Activated CD4-positive, alpha-beta T cell treated with anti-CD3 and anti-CD28 coated beads, Interleukin-2, amount 10 ng/mL, durations not matched to agents 24 days and 14 days (primary cell): ENCODE measurements at places on chromosomes 7 and 10. TPM values are rescaled to one million over a fixed set of nuclear protein-coding genes. Genes with fewer than 3 reads are reported as not detected.
A peak's percentile ranks its signal among the peaks of the same experiment; 100 is the strongest.

Gene MNX1
- total RNA-seq = not detected in 2 replicates

Gene SDK1
- 0.14 and 0.16 TPM in 2 replicates for total RNA-seq

Gene ECD
- 38.5 and 40.7 TPM in 2 replicates for total RNA-seq

Gene CHAT
- 0.24 TPM in 1 of 2 replicates, not detected in the other for total RNA-seq

Gene HABP2
- total RNA-seq = not detected in 2 replicates

Gene GBX1
- not detected in 2 replicates for total RNA-seq

- H3K27ac ChIP-seq = no peak overlapping the region
- no peak overlapping the region for H3K4me3 ChIP-seq
- no peaks in the 10 kb centered on the region for H3K4me1 ChIP-seq
These were observed 261.2 kb upstream of the SEMA3A start for GRCh38 chr7:84455788-84456187.

- no peak overlapping the region for H3K27ac ChIP-seq
- peaks cover 20% of the 10 kb centered on the region for H3K27me3 ChIP-seq
- no peak overlapping the region for H3K4me3 ChIP-seq
- H3K4me1 ChIP-seq = no peaks in the 10 kb centered on the region
These were observed 72.8 kb downstream of the TBXAS1 start for GRCh38 chr7:139901901-139902300.

GRCh38 chr7:115116773-115117715, 195.2 kb downstream of the MDFIC start:
- no peak overlapping the region for H3K27ac ChIP-seq
- no peak for DNase-seq
- H3K27me3 ChIP-seq = peaks cover 10% of the 10 kb centered on the region

GRCh38 chr7:41698726-41699125, 4.2 kb downstream of the INHBA start:
- H3K27me3 ChIP-seq = peaks cover 52% of the 10 kb centered on the region
- H3K27ac ChIP-seq = no peak overlapping the region
- H3K36me3 ChIP-seq = no peaks in the 10 kb centered on the region
- no peak overlapping the region for H3K4me3 ChIP-seq

- H3K27ac ChIP-seq = no peak overlapping the region
- no peaks in the 10 kb centered on the region for H3K27me3 ChIP-seq
- DNase-seq = no peak
These were observed 397.9 kb downstream of the INHBA start for GRCh38 chr7:41305001-41305400.

GRCh38 chr10:9188022-9188810, 1133.7 kb downstream of the GATA3 start:
- H3K36me3 ChIP-seq = no peaks in the 10 kb centered on the region
- DNase-seq = no peak
- peaks cover 8% of the 10 kb centered on the region for H3K27me3 ChIP-seq
- H3K4me1 ChIP-seq = no peaks in the 10 kb centered on the region
- H3K27ac ChIP-seq = no peak overlapping the region
- no peak overlapping the region for H3K4me3 ChIP-seq

- H3K4me3 ChIP-seq = no peak overlapping the region
- no peaks in the 10 kb centered on the region for H3K27me3 ChIP-seq
- no peak overlapping the region for H3K27ac ChIP-seq
These were observed 88.2 kb downstream of the GSDME start for GRCh38 chr7:24668927-24669635.

GRCh38 chr7:25260862-25261494, 32.7 kb upstream of the NPVF start:
- peak; percentile 75 for DNase-seq
- H3K27ac ChIP-seq = no peak overlapping the region
- H3K4me1 ChIP-seq = peaks cover 16% of the 10 kb centered on the region
- peak overlapping the region; percentile 59 for H3K4me3 ChIP-seq
- H3K36me3 ChIP-seq = no peaks in the 10 kb centered on the region

DNA sequence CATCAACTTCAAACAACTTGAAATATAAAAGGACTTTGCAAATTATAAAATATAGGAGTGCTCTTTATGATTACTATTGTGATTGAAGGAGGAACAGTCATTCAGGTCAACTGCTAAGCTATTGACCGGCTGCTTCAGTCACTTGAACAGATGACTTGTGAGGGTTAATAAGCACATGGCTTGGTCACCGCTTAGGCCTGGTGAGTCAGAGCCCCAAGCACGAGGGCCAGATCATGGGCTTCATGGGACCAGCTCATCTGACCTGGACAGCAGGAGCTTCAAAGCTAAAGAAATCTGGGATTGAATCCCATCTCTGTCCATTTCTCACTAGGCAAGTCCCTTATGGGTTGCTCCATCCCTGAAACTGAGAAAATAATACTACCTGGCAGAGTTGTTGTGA, 60.4 kb upstream of the ADO start:
- no peak for DNase-seq
- peaks cover 25% of the 10 kb centered on the region for H3K4me1 ChIP-seq
- H3K36me3 ChIP-seq = no peaks in the 10 kb centered on the region
- H3K27me3 ChIP-seq = no peaks in the 10 kb centered on the region

DNA sequence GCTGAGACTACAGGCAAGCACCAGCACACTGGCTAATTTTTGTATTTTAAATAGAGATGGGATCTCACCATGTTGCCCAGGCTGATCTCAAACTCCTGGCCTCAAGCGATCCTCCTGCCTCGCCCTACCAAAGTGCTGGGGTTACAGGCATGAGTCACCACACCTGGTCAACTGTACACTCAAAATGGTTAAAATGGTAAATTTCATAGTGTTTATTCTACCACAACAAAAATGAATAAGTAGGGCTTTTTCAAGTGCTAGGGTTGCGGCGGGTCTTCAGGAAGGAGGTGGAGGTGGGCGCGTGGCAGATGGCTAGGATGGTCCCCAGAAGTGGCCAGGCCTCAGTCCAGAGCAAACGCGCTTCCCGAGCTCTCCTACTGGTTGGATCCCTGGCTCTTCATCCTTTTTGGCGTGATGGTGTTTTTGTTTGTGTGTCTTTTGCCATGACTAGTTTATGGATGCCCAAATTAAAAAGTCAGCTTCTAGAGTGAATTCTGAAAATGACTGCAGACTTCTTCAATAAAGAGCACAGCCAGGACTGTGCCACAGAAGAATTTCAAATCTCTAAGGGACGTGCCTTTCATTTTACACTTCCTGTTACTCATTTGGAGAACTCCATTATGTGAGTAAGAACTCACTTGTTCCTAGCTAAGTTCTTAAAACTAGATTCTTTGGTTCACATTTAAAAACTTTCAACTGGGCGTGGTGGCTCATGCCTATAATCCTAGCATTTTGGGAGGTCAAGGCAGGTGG, 73.9 kb downstream of the TMEM130 start:
- H3K27me3 ChIP-seq = no peaks in the 10 kb centered on the region
- H3K4me1 ChIP-seq = peaks cover 1% of the 10 kb centered on the region
- no peak overlapping the region for H3K27ac ChIP-seq

- no peak overlapping the region for H3K27ac ChIP-seq
- H3K4me3 ChIP-seq = no peak overlapping the region
- no peaks in the 10 kb centered on the region for H3K36me3 ChIP-seq
- no peaks in the 10 kb centered on the region for H3K27me3 ChIP-seq
- DNase-seq = no peak
These were observed 60.4 kb downstream of the SCRN1 start for GRCh38 chr7:29929018-29929807.

GRCh38 chr10:33617381-33618080, 283.1 kb upstream of the NRP1 start:
- no peaks in the 10 kb centered on the region for H3K4me1 ChIP-seq
- H3K4me3 ChIP-seq = no peak overlapping the region
- no peaks in the 10 kb centered on the region for H3K27me3 ChIP-seq
- no peak overlapping the region for H3K27ac ChIP-seq

GRCh38 chr7:149772241-149772955, 990 bp downstream of the ZNF467 start:
- DNase-seq = peak; percentile 60
- H3K36me3 ChIP-seq = no peaks in the 10 kb centered on the region
- peaks cover 34% of the 10 kb centered on the region for H3K27me3 ChIP-seq
- H3K4me3 ChIP-seq = peak overlapping the region; percentile 86
- no peak overlapping the region for H3K27ac ChIP-seq

DNA sequence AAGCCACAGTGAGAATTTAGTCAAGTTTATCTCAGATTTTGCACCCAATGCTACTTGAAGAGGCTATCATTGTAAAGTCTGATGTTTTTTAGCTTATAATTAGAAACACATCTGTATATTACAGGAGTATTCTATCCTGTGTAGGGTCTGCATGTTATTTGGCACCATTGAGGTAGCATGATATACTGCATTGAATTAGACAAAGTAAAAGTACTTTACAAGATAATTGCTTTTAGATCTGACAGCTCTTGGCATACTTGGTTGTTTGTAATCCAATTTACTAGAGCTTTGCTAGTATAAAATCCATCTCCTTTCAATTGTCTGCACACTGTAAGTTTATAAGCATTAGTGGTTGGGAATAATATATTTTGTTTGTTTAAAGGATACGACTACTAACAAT, 714.3 kb downstream of the ANKRD7 start:
- no peak for DNase-seq
- H3K36me3 ChIP-seq = no peaks in the 10 kb centered on the region
- H3K4me1 ChIP-seq = no peaks in the 10 kb centered on the region
- no peak overlapping the region for H3K4me3 ChIP-seq
- no peaks in the 10 kb centered on the region for H3K27me3 ChIP-seq

GRCh38 chr7:83866582-83866981, 217.6 kb upstream of the SEMA3E start:
- H3K27me3 ChIP-seq = no peaks in the 10 kb centered on the region
- H3K4me1 ChIP-seq = no peaks in the 10 kb centered on the region
- H3K4me3 ChIP-seq = no peak overlapping the region
- DNase-seq = no peak
- no peak overlapping the region for H3K27ac ChIP-seq
- no peaks in the 10 kb centered on the region for H3K36me3 ChIP-seq

DNA sequence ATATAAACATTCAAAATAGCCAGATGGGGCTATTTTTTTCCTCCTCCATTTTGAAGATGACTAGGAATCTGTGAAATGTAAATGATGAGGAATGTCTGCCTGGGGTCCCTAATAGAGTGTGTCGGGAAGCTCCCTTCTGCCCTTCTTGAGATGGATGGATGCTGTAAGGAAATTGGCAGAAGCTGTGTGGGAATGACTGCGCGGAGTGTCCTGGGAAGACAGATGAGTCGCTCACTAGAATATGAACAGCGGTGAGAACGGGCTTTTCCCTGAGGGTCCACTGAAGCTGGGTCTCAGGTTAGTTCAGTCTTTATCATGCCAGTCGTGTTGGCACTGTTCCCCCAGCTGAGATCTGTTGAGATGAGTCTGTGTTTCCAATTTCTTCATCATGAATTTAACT, 75.1 kb upstream of the PLPP4 start:
- DNase-seq = no peak
- no peaks in the 10 kb centered on the region for H3K36me3 ChIP-seq
- H3K27ac ChIP-seq = no peak overlapping the region
- no peaks in the 10 kb centered on the region for H3K27me3 ChIP-seq

GRCh38 chr10:93837822-93838221, 56.0 kb upstream of the SLC35G1 start:
- H3K27ac ChIP-seq = no peak overlapping the region
- no peak for DNase-seq
- no peak overlapping the region for H3K4me3 ChIP-seq
- no peaks in the 10 kb centered on the region for H3K4me1 ChIP-seq
- H3K36me3 ChIP-seq = no peaks in the 10 kb centered on the region
- peaks cover 7% of the 10 kb centered on the region for H3K27me3 ChIP-seq

DNA sequence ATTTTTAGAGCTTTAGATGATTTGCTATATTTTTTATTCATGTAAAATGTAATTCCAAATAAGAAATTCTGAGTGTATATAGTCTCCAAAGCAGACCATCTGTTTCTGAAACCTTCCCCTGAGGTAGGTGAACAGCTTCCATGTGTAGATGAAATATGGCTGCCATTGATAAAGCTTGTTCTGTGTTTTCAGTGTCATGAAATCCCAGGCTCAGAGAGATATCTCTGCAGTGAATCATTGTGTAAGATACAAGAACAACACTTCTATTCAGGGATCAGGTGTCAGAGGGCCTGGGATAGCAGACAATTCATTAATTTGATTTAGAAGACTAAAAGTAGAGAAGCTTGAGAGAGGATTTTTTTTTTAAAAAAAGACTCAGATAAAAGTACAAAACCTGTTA, 29.1 kb downstream of the ACTA2 start:
- no peak overlapping the region for H3K4me3 ChIP-seq
- no peaks in the 10 kb centered on the region for H3K27me3 ChIP-seq

GRCh38 chr10:30893208-30893607, 138.5 kb downstream of the ZNF438 start:
- peaks cover 3% of the 10 kb centered on the region for H3K4me1 ChIP-seq
- no peak overlapping the region for H3K27ac ChIP-seq
- no peak for DNase-seq
- H3K4me3 ChIP-seq = no peak overlapping the region

- no peak overlapping the region for H3K27ac ChIP-seq
- H3K4me1 ChIP-seq = no peaks in the 10 kb centered on the region
- H3K27me3 ChIP-seq = no peaks in the 10 kb centered on the region
- no peaks in the 10 kb centered on the region for H3K36me3 ChIP-seq
These were observed 548.0 kb upstream of the SEMA3D start for GRCh38 chr7:85734823-85735222.

DNA sequence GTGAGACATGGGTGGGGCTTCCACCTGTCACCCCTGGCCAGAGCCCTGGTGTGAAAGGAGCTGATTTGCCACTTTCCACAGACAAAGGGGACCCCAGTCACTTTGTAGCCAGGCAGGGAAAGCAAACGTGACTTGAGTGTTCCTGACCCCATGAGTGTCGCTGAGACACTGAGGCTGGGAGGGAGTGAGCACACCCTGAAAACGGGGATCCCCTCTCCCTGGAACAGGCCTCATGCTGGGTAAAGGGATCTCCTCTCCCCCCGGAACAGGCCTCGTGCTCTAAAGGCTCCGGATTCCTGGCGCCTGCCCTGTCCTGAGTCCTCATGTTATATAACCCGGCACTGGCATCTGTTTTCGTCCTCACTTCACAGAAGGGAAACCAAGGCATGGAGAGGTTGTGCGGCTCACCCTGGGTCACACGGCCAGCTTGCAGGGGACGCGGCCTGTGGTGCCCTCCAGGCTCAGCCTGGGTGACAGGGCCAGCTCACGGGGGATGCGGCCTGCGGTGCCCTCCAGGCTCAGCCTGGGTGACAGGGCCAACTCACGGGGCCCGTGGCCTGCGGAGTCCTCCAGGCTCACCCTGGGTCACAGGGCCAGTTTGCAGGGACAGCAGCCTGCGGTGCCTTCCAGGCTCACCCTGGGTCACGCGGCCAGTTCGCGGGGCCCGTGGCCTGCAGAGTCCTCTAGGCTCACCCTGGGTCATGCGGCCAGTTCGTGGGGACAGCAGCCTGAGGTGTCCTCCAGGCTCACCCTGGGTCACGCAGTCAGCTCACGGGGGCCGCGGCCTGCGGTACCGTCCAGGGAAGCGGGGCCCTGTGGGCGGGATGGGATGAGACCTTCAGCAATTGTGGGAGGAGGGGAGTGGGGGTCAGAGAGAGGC, 104.7 kb downstream of the PDGFA start:
- H3K4me1 ChIP-seq = no peaks in the 10 kb centered on the region
- H3K27ac ChIP-seq = no peak overlapping the region
- no peaks in the 10 kb centered on the region for H3K36me3 ChIP-seq
- no peak overlapping the region for H3K4me3 ChIP-seq
- no peak for DNase-seq
